Neural crest cell (in vitro differentiated cells): ENCODE measurements at places on chromosomes 6 and 20. TPM values are rescaled to one million over a fixed set of nuclear protein-coding genes. Genes with fewer than 3 reads are reported as not detected.

Gene KIF25
- total RNA-seq = 0.72 and 1.0 TPM in 2 replicates

Gene OR2B2
- not detected in 2 replicates for total RNA-seq

Gene OLIG3
- total RNA-seq = 0.14 and 0.63 TPM in 2 replicates

Gene NRSN2
- 42.0 and 44.4 TPM in 2 replicates for total RNA-seq

Gene DNAH8
- 0.05 and 0.39 TPM in 2 replicates for total RNA-seq

Gene SLC35D3
- not detected in 2 replicates for total RNA-seq

Gene GRM1
- total RNA-seq = 0.20 and 0.63 TPM in 2 replicates

DNA sequence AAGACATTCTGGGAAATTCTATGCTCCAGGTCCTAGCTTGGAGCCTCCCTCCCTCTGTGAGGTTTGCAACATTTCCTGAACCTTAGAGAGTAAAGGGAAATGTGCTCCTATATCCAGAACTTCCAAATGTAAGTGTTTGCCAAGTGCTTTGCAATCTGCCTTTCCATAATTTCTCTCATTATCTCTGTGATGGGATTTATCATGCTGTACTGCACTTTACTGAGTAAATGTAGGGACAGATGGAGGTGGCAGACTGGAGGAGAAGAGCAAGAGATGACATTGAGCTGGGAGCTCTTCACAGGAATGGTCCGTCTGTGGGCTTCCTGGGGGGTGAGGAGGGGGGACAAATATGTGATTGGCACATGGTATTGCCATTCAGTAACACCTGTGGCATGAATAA lies 184.3 kb downstream of the SOX4 start:
- H3K4me3 ChIP-seq = no peak overlapping the region
- H3K4me1 ChIP-seq = peaks cover 44% of the 10 kb centered on the region
- H3K27me3 ChIP-seq = no peaks in the 10 kb centered on the region
- H3K36me3 ChIP-seq = peaks cover 5% of the 10 kb centered on the region
- no peak overlapping the region for H3K27ac ChIP-seq

GRCh38 chr6:56510984-56511531 lies 131.6 kb downstream of the DST start:
- H3K4me3 ChIP-seq = no peak overlapping the region
- no peaks in the 10 kb centered on the region for H3K27me3 ChIP-seq
- peak overlapping the region; percentile 52 for H3K27ac ChIP-seq
- H3K36me3 ChIP-seq = peaks cover 23% of the 10 kb centered on the region

DNA sequence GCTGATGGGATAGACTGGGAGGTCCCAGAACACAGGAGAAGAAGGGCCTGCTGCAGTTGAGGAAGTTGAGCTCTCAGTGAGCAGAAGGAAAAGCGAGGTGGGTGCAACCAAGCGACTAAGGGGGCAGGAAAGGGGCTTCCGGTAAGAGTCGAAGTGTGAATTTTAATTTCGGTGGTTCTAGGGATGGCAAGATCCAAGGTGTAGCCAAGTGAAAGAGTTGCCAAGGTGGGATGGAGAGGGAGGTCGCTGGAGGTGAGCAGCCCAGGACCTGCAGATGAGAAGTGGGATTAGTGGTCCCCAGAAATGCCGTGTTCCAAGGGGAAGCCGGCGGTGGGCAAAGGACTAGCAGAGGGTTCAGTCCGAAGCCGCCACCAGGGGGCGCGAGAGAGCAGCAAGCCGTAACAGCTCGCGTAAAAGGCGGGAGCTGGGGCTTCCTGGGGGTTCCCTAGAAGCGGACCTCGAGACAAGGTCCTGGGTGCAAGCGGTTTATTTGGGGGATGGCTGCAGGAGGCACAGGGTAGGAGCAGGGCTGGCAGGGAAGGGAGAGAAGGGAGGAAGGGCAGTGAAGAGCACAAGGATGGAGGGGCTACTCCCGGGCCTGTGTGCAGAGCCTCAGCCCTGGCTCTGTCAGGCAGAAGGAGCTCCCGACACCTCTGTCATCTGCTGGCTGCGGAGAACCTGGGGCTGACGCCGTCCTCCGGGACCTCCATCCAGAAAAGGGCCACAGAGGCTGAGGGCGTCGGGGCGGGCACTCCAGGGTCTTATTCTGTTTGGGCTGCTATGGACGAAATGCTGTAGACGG lies 103.6 kb downstream of the PAX1 start:
- peaks cover 62% of the 10 kb centered on the region for H3K27me3 ChIP-seq
- H3K36me3 ChIP-seq = no peaks in the 10 kb centered on the region
- H3K4me1 ChIP-seq = no peaks in the 10 kb centered on the region
- H3K4me3 ChIP-seq = no peak overlapping the region
- H3K27ac ChIP-seq = no peak overlapping the region

- H3K4me1 ChIP-seq = no peaks in the 10 kb centered on the region
- no peak overlapping the region for H3K27ac ChIP-seq
- no peak for DNase-seq
- H3K36me3 ChIP-seq = peaks cover 2% of the 10 kb centered on the region
- H3K4me3 ChIP-seq = no peak overlapping the region
Observed at GRCh38 chr6:107418118-107418517, 41.2 kb downstream of the PDSS2 start.

DNA sequence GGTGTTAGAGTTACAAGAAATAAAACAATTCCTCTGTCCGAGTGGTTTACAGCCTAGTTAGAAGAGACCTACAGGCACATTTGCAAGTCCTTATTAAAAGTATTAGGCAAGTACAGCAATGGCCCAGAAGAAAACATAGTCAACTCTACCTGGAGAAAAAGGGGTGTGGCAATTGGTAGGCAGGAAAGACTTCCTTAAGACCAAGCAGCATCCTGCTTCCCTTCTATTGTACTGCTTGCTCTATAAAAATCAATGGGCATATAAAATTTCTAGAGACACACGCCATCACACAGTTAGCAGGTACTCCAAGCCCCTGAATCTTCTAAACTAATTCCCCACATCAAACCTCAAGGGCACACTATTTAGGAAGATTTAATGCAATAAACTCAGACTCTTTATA lies 185.6 kb downstream of the ATXN1 start:
- H3K4me3 ChIP-seq = no peak overlapping the region
- no peak overlapping the region for H3K27ac ChIP-seq
- no peaks in the 10 kb centered on the region for H3K27me3 ChIP-seq
- no peaks in the 10 kb centered on the region for H3K4me1 ChIP-seq
- H3K36me3 ChIP-seq = no peaks in the 10 kb centered on the region

GRCh38 chr6:164507206-164507940 lies 802.0 kb downstream of the C6orf118 start:
- no peak for DNase-seq
- no peak overlapping the region for H3K4me3 ChIP-seq
- no peak overlapping the region for H3K27ac ChIP-seq
- peaks cover 3% of the 10 kb centered on the region for H3K4me1 ChIP-seq
- H3K36me3 ChIP-seq = peaks cover 3% of the 10 kb centered on the region

GRCh38 chr6:65900928-65901327 lies 193.9 kb upstream of the EYS start:
- no peaks in the 10 kb centered on the region for H3K27me3 ChIP-seq
- no peaks in the 10 kb centered on the region for H3K4me1 ChIP-seq

DNA sequence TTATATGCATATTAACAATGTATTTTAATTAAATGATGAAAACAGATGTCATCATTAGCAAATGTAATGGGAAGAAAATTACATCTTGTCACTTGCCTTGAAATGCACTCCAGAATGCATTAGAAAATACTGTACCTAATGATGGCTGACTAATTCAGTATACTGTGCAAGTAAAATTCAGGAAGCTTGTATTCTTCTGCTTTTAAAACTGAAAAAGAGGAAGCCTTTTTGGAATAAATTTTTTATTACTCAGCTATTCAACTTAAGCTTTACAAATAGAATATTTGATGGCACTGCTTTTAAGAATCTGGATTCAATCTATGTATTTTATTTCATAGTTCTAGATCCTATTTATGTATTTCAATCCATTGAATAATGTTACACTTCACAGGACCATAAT lies 195.5 kb downstream of the RIMS1 start:
- no peaks in the 10 kb centered on the region for H3K36me3 ChIP-seq
- no peak overlapping the region for H3K4me3 ChIP-seq
- H3K4me1 ChIP-seq = no peaks in the 10 kb centered on the region
- H3K27ac ChIP-seq = no peak overlapping the region
- H3K27me3 ChIP-seq = no peaks in the 10 kb centered on the region

- peak overlapping the region; percentile 99 for H3K27ac ChIP-seq
- peaks cover 19% of the 10 kb centered on the region for H3K27me3 ChIP-seq
- peaks cover 36% of the 10 kb centered on the region for H3K4me1 ChIP-seq
- H3K36me3 ChIP-seq = peaks cover 8% of the 10 kb centered on the region
- peak overlapping the region; percentile 97 for H3K4me3 ChIP-seq
- peak; percentile 66 for DNase-seq
Observed at GRCh38 chr6:26286168-26286877, 78.7 kb upstream of the BTN3A2 start.

DNA sequence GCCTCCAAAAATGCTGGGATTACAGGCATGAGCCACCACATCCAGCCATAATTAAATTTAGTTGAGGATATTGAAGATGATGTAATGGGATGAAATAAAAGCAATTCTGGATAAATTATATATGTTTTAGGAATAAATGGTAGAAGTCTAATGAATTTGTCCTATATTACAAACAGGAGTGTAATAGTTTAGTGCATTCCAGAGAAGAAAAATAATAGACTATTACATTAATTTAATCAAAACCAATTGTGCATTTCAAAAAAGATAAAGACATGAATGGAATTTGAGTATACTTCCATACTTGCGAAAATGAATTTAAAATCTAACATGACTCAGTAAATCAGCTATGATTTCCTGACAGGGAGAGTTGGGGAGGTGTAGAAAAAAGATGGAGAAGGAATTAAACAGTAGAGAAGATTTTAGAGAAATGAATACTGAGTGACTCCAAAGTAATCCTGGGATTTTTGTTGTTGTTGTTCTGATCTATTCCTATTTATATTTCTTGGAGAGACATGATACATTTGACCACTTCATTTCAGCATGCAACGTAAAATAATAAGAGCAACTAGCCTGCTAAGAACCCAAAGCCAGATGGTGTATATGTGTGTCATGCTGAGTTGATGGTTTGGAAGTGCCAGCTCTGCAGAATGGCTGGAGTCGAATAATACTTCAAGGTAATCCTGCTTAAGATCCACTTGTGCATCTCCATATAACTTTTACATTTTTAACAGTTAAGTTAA lies 67.4 kb downstream of the AIG1 start:
- no peaks in the 10 kb centered on the region for H3K4me1 ChIP-seq
- no peak overlapping the region for H3K27ac ChIP-seq
- H3K36me3 ChIP-seq = peaks cover 11% of the 10 kb centered on the region
- DNase-seq = no peak
- no peak overlapping the region for H3K4me3 ChIP-seq

- H3K4me1 ChIP-seq = no peaks in the 10 kb centered on the region
- no peak overlapping the region for H3K27ac ChIP-seq
- DNase-seq = no peak
- H3K4me3 ChIP-seq = no peak overlapping the region
Observed at GRCh38 chr6:129893640-129894039, 32.5 kb upstream of the TMEM244 start.
